NCI-H1694 treated with DMSO at 0.1 percent for 48 hours (cell line): ENCODE measurements at places on chromosomes 5 and 9.

- no peak for DNase-seq
Measured at GRCh38 chr5:55973296-55973695, 21.5 kb downstream of the IL6ST start.

DNA sequence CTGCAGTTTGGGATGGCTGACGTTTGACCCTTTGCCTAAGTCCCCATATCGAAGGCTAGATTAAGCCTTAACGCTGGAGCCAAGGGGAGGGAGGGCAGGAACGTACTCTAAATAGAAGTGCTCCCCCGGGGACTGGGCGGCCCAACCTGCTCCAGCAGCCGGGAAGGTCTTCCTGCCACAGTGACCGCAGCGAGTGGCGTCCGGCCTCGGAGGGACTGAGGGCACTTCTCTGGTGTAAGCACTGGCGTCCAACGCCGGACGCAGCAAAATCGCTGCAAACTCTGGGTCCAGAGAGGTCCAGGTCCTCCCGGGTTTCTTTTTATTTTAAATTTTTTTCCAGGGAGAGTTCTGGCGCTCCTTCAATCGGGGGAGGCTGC is 505 bp upstream of the ACER2 start:
- no peak for DNase-seq

DNA sequence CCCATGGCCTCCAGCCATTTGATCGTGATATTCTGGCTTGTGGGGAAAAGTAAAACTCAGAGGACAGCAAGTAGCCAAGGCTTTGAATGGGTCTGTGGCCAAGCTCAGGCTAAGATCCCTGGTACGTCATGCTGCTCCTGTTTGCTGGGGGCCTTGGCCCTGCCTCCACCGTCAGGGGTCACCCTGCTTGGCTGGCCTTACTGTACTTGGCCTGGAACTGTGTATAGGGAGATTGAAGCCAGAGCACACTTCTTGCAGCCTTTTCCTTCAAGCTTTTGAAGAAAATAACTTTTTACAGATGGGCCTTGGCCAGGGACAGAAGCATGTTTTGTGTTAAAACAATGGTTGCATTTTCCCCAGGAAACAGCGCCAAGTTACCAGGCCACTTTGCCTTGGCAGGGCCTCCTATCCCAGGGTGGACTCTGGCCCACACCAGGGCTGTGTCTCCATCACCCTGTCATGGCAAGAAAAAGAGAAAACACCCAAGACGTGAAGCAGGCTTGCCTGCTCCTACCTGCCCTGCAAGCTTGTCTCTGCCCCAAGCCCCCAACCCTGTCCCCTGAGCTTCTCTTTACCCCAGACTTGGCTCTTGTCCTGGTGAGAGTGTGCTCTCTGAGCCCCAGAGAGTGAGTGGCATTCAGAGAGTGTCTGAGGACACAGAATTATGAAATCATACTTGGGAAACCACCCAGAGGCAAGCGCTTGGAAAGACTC is 286.9 kb downstream of the GADD45G start:
- DNase-seq: no peak

DNA sequence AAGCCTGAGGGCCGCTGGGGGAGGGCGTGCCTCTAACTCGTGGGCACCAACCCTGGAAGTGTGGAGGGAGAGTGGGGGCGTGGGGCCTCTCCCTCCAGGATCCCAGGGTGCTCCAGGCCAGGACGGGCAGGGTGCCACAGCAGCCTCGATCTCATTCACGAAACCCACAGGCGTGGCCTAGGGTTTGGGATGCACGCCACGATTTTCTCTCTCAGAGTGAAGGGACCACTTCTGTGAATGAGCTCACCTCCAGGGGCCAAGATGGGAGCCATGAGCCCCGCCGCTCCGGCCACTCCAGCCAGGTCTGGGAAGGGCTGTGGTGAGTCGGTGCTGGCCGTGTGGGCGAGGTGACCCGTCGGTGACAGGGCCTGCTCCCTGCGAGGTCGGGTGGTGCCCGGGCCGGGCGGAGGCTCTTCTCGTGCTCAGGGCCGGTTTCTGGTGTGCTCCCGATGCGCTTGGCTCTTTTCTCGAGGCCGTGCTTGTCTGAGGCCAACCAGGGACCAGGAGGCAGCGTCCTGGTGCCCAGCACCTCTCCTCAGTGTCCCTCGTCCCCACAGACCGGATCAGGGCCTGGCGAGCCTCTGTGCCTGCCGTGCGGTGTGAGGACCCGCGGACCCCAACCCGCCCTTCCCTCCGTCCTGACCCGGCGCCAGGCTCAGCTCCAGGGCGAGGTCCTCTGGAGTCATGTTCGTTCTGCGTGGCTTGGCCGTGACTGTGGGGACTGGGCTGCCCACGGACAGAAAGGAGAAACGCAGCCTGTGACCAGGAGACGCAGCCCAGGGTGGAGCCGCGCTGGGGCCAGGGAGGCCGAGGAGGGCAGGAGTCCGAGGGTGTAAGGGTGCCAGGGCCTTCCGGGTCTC is 31.0 kb downstream of the TPPP start:
- no peak for DNase-seq

DNA sequence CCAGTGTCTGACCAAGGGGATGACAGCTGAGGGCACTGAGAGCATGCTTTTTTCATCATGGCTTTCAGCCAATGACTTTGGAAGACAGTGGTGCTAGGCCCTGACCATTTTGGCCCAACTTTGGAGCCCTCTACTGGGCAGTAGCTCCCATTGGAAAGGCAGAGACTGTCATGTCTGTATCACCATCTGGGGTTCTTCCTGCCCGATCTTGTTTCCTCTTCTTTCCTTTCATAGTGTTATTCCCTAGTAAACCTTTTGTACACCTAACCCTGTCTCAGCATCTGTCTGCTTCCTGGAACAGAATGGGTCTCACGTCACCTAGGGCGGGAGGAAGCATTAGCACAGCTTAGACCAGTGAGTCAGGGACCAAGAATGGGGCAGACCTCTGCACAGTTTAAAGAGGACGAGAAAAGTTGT is 97.4 kb upstream of the MAST4 start:
- DNase-seq: no peak

GRCh38 chr5:109816732-109817131 is 127.0 kb downstream of the MAN2A1 start:
- no peak for DNase-seq

DNA sequence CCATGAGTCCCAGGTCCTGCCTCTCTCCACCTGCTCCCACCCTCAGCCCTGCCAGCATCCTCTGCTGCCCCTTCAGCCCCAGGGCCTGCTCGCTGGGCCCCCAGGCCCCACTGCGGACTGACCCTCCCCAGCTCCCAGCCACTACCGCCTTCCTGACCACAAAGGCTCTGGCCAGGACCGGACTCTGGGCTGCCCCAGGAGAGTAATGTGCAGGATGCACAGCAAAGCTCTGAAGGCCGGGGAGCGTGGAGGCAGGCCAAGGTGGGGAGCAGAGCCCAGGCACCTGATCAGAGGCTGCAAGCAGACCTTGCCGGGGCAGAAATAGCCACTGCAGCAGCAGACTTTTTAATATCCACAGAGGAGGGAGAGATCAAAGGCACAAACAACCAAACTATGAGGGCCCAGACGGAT is 27.9 kb downstream of the IPPK start:
- DNase-seq: no peak

- no peak for DNase-seq
Measured at GRCh38 chr5:17129093-17129849, 88.2 kb upstream of the BASP1 start.

DNA sequence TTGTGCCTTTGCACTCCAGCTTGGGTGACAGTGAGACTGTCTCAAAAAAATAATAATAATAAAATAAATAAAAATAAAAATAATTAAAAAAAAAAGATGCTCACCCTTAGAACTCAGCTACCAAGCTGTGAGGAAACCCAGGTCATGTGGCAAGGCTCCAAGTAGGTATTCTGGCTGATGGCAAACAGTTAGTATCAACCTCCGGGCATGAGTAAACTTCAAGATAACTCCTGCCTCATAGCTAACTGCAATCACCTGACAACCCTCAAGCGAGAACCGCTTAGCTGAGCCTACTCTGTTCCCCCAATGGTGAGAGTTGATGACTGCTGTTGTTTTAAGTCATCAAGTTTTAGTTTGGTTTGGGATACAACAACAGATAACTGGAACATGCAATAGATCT is 6.1 kb upstream of the SLC44A1 start:
- no peak for DNase-seq

GRCh38 chr5:111197523-111197922 is 26.7 kb upstream of the CAMK4 start:
- no peak for DNase-seq

- DNase-seq: no peak
Measured at GRCh38 chr5:36017004-36017403, 25.8 kb upstream of the UGT3A1 start.

DNA sequence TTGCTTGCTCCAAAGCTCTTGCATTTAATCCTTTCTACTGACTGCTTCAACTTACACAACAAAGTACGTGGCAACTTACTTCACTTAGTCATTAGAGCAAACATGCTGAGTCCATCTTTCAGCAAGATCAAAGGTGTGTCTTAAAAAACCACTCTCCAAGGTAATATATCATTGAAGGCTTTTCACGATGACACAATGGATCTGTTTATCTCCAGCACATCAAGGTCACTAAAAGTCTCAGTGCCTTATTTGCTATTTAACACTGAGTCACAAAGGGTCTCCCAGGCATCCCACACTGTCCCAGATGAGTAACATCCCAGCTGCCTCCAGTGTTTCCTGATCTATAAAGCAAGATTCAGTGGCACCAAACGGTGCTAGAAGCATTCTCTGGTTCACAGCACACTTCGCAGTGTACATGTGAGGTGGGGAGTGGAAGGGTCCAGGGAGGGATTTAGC is 3.7 kb upstream of the CLK4 start:
- no peak for DNase-seq

GRCh38 chr5:112149727-112150126 is 269.4 kb downstream of the EPB41L4A start:
- no peak for DNase-seq

DNA sequence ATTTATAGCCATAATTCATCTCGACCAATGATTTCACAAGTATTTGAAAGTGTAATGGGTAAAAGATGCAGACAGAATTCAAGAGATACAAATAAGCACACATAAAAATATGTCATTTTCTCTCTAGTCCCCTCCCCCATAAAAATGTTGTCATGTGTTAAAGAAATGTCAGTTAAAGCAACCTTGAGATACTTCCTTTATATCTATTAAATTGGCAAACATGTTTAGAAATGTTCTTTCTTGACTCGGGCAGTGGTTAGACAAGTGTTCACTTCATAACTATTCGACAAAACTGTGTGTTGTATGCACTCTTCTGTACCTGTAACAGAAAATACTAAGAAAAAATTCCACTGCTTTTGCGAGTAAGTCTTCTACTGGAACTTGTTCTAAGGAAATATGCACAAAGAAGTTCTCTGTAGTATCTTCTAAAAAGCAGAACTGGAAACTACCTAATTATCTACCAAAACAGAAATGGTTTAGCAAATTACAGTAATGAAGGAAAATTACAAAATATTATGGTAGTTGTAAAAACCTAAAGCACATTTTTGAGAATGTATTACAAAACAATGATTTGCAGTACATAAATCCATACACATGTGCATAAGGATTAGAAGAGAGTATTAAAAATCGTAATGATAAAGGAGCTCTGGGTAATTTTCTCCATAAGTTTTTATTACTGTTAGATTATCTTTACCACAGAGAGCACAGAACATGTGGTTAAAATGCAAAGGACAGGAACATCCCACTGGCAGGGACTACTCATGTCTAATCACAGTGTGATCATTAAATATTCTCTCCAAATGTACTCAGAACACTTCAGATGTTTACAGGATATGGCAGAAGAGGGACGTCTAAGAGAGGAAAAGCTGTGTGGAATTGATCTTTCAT is 35.9 kb downstream of the FBXW2 start:
- no peak for DNase-seq

- no peak for DNase-seq
Measured at GRCh38 chr5:146213210-146213826, 9.9 kb downstream of the RBM27 start.

- no peak for DNase-seq
Measured at GRCh38 chr9:117135501-117136098, 279.3 kb downstream of the ASTN2 start.
